ENCODE measurements at places on chromosomes 12 and 14.

DNA sequence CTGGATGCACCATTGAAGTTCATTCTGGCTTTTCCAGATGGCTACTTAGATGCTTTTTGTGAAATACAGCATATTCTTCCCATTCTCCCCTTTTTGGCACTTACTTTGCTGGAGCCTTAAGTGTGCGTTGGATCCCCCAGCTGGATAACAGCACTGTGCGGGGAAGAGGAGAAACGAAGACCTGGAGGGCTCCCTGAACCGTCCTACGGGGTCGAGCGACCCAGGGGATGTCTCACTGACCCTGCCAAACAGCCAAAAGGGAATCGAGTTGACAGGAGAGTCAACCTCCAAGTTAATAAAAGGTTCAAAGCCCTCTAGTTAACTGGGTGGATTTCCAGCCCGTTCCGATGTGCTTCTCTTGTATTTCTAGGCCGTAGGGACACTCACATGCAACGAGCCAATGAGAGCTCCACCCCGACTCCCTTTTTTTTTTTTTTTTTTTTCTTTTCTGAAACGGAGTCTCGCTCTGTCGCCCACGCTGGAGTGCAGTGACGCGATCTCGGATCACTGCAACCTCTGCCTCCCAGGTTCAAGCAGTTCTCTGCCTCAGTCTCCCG is 1.0 kb upstream of the CAMKK2 start:
- no peaks in the 10 kb centered on the region for H3K27me3 ChIP-seq
- H3K4me1 ChIP-seq: peaks cover 35% of the 10 kb centered on the region
- H3K27ac ChIP-seq: peak overlapping the region; percentile 91
- H3K4me3 ChIP-seq: peak overlapping the region; percentile 99
- DNase-seq: no peak
- no peaks in the 10 kb centered on the region for H3K36me3 ChIP-seq

- H3K27me3 ChIP-seq: no peaks in the 10 kb centered on the region
- no peaks in the 10 kb centered on the region for H3K36me3 ChIP-seq
- DNase-seq: no peak
- no peak overlapping the region for H3K27ac ChIP-seq
Measured at GRCh38 chr12:11055306-11055705, 6.8 kb downstream of the TAS2R46 start.

DNA sequence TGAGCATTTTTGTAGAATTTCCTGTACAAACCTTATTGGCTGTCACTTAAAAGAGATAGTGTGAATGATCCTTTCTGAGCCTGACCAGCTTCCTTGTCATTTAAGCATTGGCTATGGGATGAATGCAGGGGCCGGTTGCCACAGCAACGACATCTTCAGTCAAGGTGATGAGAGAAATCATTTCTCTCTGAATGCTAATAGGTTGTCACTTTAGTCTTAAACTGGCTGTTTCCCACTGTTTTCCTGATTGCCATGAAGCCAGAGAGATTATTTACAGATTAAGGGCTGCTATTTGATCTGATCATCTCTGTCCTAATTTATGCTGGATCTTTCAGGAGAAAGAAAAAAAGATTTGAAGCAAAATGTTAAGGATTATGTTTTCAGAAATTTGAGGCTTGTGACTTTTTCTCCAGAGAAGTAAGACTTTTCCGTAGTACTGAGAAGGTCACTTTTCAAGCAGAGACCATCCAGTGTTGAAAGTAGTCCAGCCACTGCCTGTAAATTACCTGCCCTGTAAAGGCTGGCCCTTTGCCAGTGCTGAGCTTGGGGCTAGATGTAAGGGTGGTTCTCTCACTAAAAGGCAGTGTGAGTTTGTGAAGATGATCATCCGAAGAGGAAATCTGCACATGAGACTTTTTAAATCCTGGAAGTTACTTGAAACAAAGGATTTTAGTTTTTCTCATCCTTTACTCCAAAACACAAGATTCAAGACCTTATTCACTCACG is 235.6 kb downstream of the DACT1 start:
- H3K4me3 ChIP-seq: no peak overlapping the region
- no peak for DNase-seq
- H3K4me1 ChIP-seq: no peaks in the 10 kb centered on the region

GRCh38 chr14:95516554-95517181 is at the start of gene SYNE3:
TSS of gene SYNE3 (minus strand) at chr14:95516650. CDS start at chr14:95475821, 40,829 bp downstream.
- peak within 1 kb of the TSS; percentile 94 for H3K27ac ChIP-seq
- peaks cover 76% of the 10 kb centered on the region for H3K4me1 ChIP-seq
- H3K4me3 ChIP-seq: peak within 1 kb of the TSS; percentile 74
- H3K36me3 ChIP-seq: no peaks in the 10 kb centered on the region
- DNase-seq: no peak

DNA sequence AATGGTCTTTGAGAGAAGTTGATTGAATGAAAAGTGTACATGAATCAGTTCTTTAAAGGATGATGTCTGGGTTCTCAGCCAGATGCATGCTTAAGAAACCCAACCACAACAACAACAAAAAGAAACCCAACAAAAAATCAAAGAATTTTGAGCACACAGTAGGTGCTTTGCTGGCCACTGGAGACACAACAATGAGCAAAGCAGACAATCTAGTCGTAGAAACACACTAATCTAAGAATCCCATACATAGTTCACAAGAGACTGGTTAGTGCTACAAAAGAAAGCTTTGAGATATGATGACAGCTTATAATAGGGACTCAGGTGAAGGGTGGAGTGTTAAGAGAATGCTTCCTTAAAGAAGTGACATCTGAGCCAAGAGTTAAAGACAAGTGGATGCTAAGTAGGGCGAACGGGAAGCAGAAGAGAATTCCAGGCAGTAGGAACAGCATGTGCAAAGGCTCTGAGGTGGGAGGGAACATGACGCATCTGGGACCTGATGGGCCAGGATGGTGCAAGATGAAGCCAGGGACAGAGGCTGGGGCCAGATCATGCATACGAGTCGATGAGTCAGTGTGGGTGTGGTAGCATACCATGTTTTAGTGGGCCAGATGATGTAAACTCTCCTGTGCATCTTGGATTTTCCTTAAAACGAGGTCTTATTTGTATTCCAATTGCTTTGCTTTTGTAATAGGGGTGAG is 4.6 kb upstream of the HIP1R start:
- no peaks in the 10 kb centered on the region for H3K36me3 ChIP-seq
- H3K4me3 ChIP-seq: no peak overlapping the region
- H3K4me1 ChIP-seq: peaks cover 5% of the 10 kb centered on the region
- H3K27me3 ChIP-seq: no peaks in the 10 kb centered on the region
- no peak for DNase-seq
- no peak overlapping the region for H3K27ac ChIP-seq

GRCh38 chr12:96197503-96198272 is 3.5 kb downstream of the ELK3 start:
- peaks cover 46% of the 10 kb centered on the region for H3K4me1 ChIP-seq
- H3K27me3 ChIP-seq: no peaks in the 10 kb centered on the region
- DNase-seq: no peak
- H3K4me3 ChIP-seq: no peak overlapping the region
